ENCODE measurements at places on chromosomes 6 and 20.

DNA sequence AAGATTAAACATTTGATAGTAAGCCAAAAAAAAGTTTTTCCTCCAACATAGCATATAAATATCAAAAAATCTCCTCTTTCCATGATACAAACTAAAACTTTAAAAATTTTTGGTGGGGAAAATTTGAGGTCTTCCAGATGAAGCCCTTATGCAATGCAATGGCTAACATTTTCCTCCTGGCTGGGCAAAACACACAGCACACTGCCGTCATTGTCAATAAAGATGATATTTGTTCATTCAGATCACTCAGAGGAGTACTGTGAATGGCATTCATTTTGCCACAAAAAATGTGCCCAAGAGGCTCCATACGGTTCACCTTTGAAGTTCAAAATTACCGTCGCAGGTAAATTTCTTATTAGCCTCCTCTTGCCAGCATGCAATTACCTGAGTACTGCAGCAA, 33.9 kb upstream of the FBXO9 start:
- DNase-seq: no peak

DNA sequence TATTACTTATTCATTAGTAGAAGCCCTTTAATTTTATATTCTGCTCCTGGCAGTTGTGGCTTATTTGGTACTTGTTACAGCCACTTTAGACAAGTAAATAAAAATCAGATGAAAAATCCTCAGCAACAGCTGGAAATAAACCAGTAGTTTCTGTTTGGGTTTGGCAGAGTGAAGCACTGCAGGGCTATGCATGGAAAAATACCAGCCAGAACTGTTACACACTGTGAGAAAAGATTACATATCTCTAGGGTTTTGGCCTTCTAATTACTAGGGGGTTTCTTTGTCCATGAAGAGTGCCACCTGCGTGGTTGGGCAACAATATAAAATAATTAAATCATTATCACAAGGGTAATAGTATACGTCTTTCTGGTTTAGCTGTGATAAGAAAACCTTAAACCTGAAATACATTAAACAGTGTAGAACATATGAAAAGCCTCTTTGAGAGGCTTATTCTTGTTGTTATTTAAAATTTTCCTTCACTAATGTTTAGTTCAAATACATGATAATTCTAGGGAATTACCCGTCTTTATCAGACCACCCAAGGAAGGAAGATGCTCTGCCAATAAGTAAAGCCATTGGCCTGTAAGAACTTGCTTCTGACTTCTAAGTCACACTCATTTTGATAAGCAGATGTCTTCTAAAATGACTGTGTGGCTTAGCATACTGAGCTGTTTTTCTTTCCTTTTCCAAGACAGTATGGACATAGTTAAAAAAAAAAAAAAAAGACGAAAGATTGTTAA, 320.0 kb upstream of the FLRT3 start:
- DNase-seq: no peak

DNA sequence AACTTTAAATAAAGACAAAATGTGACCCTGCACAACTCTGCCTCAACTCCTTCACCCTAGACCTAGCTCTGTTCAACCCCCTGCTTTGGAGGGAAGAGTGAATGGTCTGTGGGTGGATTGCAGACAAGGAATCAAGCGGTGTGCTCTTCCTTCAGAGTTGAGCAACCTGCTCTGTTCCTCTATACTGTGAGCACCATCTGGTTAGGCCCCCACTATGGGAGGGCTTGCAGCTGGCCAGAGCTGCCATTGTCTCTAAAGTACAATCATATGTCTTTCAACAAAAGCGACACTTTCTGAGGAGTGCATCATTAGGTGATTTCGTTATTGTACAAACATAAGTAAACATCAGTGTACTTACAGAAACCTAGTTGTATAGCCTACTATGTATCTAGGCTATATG, 406.1 kb upstream of the MARCKS start:
- DNase-seq: no peak

GRCh38 chr20:41072915-41073314, 44.3 kb downstream of the TOP1 start:
- DNase-seq: no peak

All from stimulated activated CD8-positive, alpha-beta memory T cell treated with anti-CD3 and anti-CD28 coated beads, Interleukin-4, amount 100 ng/mL, for 1 hour (primary cell).